ENCODE measurements at places on chromosomes 13 and 19.

DNA sequence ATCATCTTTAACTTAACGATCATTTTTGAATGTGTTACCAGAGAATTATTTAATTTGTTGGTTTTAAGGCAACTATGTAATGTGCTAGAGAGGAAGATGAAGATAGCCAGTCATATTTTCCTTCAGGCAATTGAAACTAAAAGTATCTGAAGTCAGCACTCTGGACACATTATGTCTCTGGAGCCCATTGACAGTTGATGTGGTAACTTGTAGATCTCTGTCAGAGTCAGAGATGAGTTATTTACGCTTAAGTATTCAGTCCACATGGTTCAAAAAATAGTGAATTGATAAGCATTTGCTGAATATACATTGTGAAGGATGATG is 2.1 kb downstream of the ZMYM2 start:
- no peak for DNase-seq

GRCh38 chr13:112986946-112987681 is 18.1 kb downstream of the MCF2L start:
- DNase-seq, result no peak

DNA sequence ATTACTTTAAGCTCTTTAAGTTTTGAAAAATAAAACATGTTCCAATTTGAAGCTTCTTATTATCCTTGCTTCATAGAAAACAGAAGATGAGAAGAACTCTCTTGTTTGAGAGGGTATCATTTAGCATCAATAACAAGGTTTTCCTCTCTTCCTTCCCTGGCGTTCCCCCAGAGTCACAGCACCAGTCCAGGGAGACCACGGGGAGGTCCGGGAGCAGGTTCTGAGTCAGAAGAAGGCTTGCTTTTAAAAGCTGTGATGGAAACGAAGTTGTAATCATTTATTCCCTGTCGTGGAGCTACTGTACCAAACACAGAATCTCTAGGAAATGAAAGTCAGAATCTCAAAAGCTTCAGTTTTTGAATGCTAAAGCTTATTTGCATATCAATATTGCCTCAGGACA is 174.0 kb upstream of the LSM14A start:
- no peak for DNase-seq

- no peak for DNase-seq
Observed at GRCh38 chr13:109704771-109705635, 81.4 kb downstream of the IRS2 start.

DNA sequence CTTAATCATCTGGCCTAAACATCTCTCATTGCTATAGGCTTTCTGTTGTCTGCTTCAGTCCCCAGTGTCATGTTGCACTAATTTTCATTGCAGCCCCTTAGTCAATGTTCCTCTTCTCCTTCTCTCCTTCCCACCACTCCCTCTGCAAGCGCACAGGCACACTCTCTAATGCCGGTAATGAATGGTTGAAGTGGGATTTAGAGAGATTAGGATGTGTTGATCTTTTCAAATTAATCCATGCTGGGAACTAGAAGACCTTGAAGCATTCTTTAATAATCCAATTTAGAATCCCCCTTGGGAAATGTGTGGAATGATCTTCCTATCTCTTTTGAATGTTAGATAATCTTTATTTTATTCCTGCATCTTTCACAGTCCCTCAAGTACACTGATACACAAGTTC is 33.2 kb upstream of the NDFIP2 start:
- DNase-seq, result no peak

DNA sequence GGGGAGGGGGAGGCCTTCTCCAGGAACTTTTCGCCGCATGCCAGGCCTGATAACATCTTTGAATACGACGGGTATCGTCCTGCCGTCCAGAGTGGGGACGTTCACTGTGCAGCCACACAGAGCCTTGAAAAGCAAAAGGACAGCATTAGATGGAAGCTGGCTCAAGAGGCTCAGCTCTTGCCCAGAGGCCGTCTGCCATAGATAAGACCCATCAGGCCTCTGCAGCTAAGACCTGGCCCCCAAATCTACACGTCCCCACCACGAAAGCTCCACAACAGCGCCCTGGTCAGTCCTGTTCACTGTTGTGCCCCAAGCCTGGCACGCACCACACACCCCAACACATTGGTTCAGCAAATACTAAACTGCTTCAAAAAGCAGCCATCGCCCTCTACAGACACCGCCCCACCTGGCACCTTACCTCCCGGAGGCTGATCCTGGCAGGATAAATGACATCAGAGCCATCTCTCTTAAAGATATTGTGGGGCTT is 2.1 kb downstream of the DNAJB1 start:
- DNase-seq, result no peak

- no peak for DNase-seq
Observed at GRCh38 chr19:10553943-10554381, 10.3 kb downstream of the ATG4D start.

- no peak for DNase-seq
Observed at GRCh38 chr13:41700790-41701310, 243.5 kb downstream of the RGCC start.

DNA sequence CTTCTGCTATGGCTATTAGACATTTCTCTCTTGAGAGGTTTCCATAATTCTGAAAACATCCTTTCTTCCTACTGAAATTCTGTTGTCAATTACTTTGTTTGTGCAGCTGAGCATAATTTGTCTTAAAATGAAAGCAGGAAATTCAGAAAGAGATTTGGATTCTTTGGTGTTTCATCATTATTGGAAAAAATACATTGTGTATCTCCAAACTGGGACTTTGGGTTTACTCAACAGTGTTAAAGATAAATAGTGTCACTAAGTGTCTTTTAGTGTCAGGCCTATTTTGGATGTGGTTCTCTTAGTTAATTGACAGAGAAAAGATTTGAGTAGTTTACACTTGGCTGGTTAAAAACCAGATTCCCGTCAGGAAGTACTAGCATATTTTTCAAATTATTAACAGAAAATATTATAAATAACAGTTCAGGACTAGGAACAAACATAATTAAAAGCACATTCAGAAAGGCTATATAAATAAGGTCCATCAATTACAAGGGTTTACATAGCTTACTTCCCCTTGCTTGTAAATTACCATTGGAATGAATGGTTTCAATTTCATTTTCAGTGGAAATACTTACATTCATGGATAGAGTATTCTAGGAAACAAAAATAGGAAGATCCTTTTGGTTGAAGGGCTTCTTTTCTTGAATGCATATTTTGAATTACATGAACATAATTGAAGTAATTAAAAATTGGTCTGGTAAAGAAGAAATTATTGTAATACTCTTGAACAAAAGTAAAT is 483.1 kb downstream of the GPC6 start:
- DNase-seq, result no peak

- DNase-seq, result no peak
Observed at GRCh38 chr13:113171250-113172125, 13.0 kb downstream of the PROZ start.

DNA sequence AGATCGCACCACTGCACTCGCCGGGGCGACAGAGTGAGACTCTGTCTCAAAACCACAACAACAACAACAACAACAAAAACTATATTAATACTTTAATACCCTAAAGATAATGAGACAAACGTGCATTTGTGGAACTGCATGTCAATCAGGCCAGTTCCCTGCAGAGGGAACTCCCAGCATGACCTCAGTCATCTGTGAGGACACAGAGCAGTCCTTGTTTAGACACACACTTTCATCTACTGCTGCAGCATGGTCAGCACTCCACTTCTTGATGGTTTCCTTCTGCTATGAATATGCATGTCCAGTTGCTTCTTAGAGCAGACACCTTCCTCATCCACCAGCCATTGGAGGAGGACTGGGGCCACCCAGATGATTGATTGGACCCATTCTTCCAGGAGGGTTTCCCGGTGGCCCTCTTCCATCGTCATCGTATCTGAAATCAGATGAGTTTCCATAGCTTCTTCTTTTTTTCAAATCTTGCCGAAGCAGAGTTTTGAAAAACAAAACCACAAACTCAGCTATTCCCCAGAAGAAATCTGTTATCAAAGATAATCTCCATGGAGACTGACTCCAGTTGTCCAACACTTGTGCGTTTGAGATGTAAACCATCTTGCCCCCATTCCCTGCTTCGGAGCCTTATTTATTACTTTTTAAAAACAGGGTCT is 26.5 kb downstream of the ZNF607 start:
- DNase-seq, result no peak

DNA sequence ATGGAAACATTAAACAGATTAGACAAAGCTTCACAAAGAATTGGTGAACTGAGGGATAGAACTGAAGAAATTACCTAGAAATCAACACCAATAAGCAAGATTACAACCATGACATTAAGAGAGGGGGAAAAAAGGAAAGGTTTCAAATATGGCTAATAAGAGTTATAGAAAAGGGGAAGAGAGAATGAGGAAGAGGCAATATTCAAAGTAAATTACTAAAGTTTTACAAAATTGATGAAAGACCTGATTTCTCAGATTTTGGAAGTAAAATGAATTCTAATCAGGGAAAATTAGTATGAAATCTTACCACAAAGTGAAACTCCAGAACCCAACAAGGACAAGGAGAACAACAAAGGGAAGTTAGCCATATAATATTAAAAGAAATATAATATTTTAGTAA is 187.4 kb downstream of the NBEA start:
- DNase-seq, result no peak

DNA sequence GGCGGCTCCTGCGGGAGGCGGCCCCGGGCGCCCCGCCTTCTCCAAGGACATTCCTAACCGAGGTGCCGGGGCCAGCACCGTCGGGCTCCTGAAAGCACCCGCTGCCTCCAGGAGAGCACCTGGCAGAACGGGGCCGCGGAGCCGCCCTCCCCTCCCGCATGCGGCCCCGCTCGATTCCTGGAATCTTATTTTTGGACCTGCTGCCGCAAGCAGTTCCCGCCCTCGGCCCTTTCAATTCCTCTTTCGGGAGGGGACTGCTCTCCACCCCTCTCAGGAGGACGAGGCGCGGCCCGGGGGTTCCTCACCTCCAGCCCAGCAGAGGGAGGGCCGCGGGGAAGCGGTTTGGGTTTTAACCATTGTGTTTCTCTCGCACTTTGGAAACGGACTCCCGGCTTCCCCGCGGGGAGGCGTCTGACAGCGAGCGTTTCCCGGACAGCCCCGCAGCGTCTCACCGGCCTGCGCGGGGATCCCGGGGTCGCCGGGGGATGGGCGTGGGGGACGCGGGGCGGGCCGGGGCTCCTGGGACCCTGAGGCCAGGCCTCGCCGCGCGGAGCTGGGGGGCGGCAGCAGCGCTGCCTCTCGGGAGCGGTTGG is 849 bp downstream of the GAS6 start:
- DNase-seq, result no peak

DNA sequence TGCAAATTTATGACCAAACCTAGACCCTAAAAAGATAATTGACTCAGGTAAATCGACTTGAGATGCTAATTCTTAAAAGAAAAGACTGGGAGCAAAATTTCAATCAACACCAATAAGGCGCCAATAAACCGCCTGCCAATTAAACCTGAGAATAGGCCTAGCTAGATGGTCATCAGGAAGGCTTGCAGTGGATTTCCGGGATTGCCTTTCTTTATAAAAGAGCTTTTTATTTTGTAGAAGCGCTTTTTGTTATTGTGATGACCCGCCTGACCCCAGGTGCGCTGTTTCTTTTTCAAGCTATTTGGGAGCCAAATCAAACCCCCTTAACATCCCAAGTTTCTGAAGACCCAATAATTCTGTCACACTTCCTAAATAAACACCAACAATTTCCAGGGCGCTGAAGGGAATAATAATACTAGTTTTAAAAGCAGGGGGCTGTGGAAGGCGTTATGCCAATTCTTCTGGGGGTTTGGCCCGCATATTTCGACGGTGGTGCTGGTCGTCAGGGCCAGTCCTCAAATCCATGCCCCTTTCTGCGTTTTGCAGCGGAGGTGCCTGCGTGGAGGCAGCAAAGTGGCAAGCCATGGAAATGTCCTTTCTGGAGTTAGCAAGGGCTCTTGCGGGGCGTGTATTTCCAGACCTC is 2.9 kb upstream of the ZIC5 start:
- DNase-seq, result no peak

DNA sequence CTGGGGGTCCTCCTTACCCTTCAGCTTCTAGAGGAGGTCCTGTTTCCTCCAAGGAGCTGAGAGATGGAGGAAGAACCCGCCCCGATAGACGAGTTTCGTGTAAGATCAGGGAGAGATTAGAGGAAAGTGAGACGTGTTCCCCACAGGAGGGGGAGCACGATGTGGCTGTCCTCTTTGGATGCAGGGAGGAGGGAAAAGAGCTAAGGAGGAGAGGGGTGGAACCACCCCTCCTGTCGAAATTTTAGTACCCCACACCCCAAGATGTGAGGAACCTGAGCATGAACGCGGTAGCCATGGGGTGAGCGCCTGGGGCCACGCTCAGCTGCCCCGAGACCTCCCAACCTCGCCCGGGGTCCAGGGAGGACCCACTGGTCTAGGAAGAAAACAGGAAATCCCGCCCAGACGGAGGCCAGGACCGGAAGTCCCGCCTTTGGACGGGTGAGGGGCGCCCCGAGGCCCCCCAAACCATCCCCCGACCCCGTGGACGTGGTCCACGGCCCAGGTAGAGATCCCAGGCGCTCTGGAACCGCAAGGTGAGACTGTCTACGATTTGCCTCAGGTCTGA is 1.2 kb downstream of the AKT1S1 start:
- no peak for DNase-seq

GRCh38 chr19:56566904-56567273 is 379 bp upstream of the ZNF470 start:
- no peak for DNase-seq

- no peak for DNase-seq
Observed at GRCh38 chr19:45498411-45499195, at the start of gene PPM1N. Gene PPM1N, plus strand, starts transcription at chr19:45498443. Its CDS starts 30 bp downstream, at chr19:45498473.

- no peak for DNase-seq
Observed at GRCh38 chr19:57317503-57317902, 2.8 kb upstream of the ZNF543 start.

- DNase-seq, result no peak
Observed at GRCh38 chr13:38255600-38255999, 94.1 kb upstream of the UFM1 start.

- no peak for DNase-seq
Observed at GRCh38 chr19:12596927-12597548, 13.6 kb downstream of the ZNF490 start.

All from GOT3 (cell line).